ENCODE measurements at places on chromosomes 3 and 15.
A peak's percentile ranks its signal among the peaks of the same experiment; 100 is the strongest.

DNA sequence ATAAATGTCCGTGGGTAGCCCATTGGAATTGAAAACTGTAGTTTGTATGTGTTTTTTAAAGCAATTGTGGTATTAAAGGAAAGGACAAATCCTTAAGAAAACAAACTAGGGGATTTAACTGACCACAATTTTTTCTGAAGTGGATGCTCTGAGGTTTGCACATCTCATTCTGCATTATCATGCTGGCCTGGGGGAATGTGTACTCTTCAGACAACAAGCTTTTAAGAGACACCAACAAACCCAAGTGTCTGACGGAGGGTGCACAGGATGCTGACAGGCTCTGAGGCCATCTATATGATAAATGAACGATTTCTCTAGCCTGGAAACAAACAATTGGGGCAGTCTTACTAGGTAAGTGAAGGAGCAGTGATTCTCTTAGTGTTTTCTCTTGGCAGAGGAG is 9.1 kb downstream of the LINS1 start:
- peak; percentile 37 for DNase-seq

DNA sequence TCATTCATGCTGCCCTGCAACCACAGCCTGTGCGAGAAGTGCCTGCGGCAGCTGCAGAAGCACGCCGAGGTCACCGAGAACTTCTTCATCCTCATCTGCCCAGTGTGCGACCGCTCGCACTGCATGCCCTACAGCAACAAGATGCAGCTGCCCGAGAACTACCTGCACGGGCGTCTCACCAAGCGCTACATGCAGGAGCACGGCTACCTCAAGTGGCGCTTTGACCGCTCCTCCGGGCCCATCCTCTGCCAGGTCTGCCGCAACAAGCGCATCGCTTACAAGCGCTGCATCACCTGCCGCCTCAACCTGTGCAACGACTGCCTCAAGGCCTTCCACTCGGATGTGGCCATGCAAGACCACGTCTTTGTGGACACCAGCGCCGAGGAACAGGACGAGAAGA is 4.7 kb downstream of the TRIM42 start:
- no peak for DNase-seq

GRCh38 chr3:37904601-37905000 is 42.9 kb downstream of the CTDSPL start:
- DNase-seq = no peak

DNA sequence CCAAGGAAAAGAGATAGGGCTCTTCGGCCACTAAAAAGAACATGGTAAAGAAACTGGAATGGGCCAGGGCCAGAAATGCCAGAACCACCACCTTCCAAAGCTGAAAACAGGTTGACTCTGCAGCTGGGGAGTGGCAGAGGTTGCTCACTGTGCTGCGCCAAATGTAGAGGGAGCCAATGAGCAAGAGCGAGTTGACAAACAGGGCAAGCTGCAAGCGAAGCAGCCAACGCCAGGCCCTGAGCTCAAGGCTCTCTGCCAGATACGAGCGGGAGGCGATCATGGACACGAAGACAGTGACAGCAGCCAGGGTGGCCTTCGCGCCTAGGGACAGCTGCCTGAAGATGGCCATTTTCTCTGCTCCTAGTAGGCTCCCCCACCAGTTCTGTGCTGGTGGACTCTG is 3.1 kb downstream of the GLB1 start:
- DNase-seq = no peak

- no peak for DNase-seq
Measured at GRCh38 chr3:37675833-37676596, 185.7 kb upstream of the CTDSPL start.

DNA sequence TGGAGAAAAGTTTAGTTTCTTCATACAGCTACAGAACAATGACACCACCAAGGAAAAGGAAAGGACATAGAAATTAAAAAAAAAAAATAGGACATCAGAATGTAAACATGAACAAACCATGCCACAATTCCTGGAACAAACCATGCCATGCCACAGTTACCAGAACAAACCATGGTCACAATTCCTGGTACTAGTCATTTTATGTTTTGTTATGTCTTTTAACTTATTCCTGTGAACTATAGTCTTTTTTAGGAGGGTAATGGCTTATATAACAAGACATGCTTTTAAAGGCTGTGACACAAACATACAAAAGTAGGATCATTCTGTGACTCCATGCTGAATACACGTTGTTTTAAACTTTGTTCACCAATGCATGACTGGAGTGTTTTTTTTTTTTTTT is 42.8 kb downstream of the CD47 start:
- DNase-seq = no peak

Data from T-helper 1 cell (primary cell).